ENCODE measurements at places on chromosomes 4 and X.

GRCh38 chr4:128347930-128348660, 60.5 kb upstream of the PGRMC2 start:
- DNase-seq, result no peak

DNA sequence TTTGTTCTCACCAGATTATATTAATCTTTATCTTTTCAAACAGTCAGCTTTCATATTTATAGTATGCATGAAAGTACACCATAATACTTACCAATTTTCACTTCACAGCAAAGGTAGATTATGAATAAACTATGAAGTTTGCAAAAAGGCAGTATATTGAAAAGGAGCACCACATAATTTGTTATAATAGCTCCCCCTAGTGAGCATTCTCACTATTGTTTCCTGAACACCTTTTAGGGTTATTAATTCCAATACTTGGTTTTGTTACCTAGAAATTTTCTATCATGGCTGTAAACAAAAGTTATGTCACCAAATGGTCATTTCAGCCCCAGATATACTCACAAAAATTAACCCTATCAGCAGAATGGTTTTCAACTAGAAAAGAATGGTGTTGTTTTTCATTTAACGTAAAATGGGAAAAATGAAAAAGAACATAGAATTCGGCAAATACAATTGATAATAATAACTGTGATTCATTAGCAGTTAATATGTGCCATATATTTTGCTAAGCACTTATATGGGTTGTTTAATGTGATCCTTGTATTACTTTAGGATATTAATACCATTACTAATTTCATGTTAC, 30.2 kb upstream of the NKX6-1 start:
- peak; percentile 43 for DNase-seq

GRCh38 chr4:17476853-17477252, 35.0 kb downstream of the QDPR start:
- DNase-seq, result no peak

DNA sequence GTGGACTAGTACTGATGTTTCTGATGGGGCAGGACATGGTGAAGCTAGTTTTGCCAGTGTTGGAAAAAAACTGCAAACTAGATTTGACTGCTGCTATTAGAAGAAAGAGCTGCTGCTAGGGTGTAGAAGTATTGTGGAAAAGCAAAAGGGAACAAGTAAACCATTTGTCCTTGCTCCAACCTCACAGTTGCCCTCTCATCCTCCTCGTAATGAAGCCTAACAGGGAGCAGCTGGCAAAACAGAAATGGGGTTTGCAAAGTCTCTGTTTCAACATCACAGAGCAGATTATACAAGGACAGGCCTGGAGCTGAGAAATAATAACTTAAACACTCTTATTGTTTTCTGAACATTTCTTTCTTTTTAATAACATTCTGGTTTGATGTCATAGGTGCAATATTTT, 346.2 kb downstream of the MAGEB5 start:
- DNase-seq, result no peak

DNA sequence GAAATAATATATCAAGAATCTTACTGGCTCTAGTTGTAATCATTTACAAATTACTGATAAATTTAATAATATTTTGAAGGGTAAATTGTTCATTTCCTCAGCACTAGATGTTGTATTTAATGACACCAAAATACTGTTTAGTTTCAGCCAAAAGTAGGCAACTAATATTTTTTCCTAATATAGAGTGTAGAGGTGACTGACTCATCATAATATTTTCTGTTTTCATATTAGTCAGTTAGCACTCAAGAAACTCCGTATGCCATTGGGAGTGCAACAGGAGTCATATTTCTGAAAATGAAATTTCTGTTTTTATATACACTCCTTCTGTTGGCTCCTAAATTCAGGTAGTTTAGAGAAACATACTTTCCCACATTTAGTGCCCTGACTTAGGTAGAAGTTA, 36.6 kb upstream of the PTPN13 start:
- DNase-seq, result no peak

DNA sequence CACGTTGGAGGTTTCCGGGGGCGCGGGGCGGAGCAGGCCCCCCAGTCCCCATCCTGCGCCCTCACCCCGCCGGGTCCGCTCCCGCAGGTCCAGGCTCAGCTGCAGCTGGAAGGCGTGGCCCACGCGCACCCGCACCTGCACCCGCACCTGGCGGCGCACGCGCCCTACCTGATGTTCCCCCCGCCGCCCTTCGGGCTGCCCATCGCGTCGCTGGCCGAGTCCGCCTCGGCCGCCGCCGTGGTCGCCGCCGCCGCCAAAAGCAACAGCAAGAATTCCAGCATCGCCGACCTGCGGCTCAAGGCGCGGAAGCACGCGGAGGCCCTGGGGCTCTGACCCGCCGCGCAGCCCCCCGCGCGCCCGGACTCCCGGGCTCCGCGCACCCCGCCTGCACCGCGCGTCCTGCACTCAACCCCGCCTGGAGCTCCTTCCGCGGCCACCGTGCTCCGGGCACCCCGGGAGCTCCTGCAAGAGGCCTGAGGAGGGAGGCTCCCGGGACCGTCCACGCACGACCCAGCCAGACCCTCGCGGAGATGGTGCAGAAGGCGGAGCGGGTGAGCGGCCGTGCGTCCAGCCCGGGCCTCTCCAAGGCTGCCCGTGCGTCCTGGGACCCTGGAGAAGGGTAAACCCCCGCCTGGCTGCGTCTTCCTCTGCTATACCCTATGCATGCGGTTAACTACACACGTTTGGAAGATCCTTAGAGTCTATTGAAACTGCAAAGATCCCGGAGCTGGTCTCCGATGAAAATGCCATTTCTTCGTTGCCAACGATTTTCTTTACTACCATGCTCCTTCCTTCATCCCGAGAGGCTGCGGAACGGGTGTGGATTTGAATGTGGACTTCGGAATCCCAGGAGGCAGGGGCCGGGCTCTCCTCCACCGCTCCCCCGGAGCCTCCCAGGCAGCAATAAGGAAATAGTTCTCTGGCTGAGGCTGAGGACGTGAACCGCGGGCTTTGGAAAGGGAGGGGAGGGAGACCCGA, 14.0 kb downstream of the SHOX start:
- DNase-seq, result no peak

- peak; percentile 79 for DNase-seq
Measured at GRCh38 chr4:189202182-189202868, 738.3 kb upstream of the FRG1 start.

DNA sequence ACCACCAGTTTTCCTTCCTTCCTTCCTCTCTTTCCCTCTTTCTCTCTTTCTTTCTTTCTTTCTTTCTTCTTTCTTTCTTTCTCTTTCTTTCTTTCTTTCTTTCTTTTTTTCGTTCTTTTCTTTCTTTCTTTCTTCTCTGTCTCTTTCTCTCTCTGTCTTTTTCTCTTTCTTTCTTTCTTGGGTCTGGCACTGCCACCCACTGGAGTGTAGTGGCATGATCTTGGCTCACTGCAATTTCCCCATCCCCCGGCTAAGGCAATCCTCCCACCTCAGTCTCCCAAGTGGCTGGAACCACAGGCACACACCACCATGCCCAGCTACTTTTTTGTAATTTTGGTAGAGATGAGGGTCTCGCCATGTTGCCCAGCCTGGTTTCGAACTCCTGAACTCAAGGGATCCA, 51.6 kb upstream of the NHS start:
- no peak for DNase-seq
